ENCODE measurements at places on chromosomes 1 and 21.

GRCh38 chr1:36523230-36523495 lies 40.5 kb upstream of the CSF3R start:
- no peak for DNase-seq
- no peak overlapping the region for H3K4me3 ChIP-seq
- no peaks in the 10 kb centered on the region for H3K36me3 ChIP-seq
- H3K4me1 ChIP-seq = peaks cover 8% of the 10 kb centered on the region

- no peaks in the 10 kb centered on the region for H3K4me1 ChIP-seq
- no peak for DNase-seq
- H3K27ac ChIP-seq = no peak overlapping the region
- peaks cover 10% of the 10 kb centered on the region for H3K36me3 ChIP-seq
These were observed 21.6 kb downstream of the MAP3K21 start for GRCh38 chr1:233349137-233349536.

DNA sequence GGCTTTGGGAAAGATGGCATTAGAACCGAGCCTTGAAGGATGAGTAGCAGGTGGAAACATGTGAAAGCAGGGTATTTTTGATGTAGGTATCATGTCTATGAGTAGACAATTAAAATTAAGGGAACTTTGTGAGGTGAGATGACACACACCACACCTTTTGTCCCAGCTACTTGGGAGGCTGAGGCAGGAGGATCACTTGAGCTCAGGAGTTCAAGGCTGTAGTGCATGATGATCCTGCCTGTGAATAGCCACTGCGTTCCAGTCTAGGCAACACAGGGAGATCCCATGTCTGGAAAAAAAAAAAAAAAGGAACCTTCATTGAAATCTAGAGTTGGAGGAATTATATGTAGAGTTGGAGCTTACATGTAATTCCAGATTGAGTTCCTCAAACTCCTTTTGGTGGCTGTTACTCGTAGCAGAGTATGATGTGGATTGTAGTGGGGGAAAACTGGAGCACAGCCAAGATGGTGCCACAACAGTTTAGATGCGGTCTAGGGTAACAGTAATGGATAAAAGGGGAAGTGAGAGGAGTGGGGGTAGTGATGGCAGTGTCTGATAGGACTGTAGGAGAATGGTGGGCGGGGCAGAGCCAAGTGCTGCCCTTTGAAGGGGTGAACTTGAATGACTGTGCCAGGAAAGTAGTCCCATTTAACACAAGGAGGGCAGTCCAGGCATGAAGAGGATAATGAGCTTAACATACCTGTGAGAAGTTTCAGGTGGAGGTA lies 17.4 kb downstream of the AK4 start:
- no peaks in the 10 kb centered on the region for H3K27me3 ChIP-seq
- no peak overlapping the region for H3K27ac ChIP-seq
- H3K4me1 ChIP-seq = peaks cover 22% of the 10 kb centered on the region
- H3K4me3 ChIP-seq = peak overlapping the region; percentile 23
- peak; percentile 63 for DNase-seq

DNA sequence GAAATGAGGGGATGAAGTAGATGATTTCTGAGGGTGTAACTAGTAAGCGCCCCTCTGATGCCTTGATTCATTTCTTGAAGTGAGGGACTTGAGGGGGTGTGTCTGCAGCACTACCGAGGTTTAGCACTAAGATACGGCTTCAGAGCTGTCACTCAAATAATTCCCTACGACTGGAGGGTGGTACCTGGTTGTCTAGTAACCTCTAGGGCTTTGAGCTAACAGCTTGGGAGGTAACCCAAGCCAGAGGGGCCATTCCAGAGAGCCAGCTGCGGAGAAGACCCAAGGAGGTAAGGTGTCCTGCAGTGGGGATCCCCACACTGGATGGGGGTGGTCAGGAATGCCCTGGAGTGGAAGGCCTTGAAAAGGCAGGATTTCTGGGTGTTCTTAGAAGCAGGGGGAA lies at the start of gene TTC24:
TTC24 (plus strand) TSS at position 252 of the 400 bp plus-strand sequence. CDS start 1,642 bp downstream, outside the sequence.
- H3K4me3 ChIP-seq = no peak within 1 kb of the TSS
- H3K4me1 ChIP-seq = no peaks in the 10 kb centered on the region
- no peaks in the 10 kb centered on the region for H3K36me3 ChIP-seq
- no peaks in the 10 kb centered on the region for H3K27me3 ChIP-seq
- no peak within 1 kb of the TSS for H3K27ac ChIP-seq
- no peak for DNase-seq

DNA sequence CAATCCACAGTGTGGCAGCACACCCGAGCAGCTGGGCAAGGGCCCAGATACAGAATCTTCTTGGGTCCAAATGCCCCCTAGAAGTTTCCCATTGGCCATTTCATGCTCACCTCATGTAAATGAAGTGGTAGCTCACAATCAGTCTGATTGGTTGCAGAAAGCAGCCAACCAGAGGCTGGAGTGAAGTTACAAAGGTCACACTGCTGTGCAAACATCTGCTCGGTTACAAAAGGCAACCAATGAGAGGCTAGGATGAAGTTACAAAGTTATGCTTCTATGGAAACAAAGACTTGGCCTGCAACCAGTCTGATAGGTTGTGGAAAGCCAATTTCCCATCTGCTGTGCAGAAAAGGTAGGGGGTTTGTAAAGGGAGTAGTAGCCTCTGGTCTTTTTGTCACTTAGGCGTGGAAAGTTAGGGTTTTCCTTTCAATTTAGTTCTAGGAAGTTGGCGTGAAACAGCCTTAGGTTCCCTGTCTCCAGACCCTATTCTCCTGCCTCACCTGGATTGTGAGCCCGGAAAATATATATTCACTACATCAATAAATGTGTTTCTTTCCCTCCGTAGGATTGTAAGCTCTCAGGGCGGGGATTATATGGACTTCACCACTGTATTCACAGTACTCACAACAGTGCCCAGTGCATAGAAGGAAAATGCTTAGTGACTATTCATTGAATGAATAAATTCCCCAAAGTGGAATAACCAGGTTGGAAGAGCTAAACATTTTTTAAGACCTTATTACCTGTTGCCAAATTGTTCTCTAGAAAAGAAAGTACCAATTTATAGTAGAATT lies 91.9 kb downstream of the URB2 start:
- H3K4me1 ChIP-seq = peaks cover 4% of the 10 kb centered on the region
- DNase-seq = no peak
- H3K4me3 ChIP-seq = no peak overlapping the region
- no peaks in the 10 kb centered on the region for H3K27me3 ChIP-seq
- peaks cover 3% of the 10 kb centered on the region for H3K36me3 ChIP-seq

- no peak for DNase-seq
- no peaks in the 10 kb centered on the region for H3K4me1 ChIP-seq
- H3K27me3 ChIP-seq = no peaks in the 10 kb centered on the region
- no peak overlapping the region for H3K4me3 ChIP-seq
These were observed 568.9 kb upstream of the ADGRL4 start for GRCh38 chr1:79575424-79575823.

DNA sequence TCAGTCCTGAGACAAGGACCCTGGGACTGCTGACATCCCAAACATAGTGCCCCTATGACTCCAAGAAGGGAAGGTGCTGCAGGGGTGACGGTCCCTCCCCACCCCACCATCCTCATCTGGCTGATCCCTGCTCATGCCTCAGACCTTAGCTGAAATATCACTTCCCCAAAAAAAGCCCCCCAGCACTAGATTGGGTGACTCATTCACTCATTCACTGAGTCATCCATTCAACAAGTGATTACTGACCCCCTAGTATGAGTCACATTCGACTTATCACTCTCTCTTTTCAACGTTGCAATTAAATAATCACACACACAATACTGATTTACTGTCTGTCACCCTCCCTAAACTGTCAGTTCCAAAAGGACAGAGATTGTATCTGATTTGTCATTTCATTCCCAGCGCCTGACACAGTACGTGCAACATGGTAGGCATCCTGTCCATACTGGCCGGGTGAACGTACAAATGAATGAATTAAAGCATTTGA lies 48.6 kb downstream of the HIVEP3 start:
- no peak for DNase-seq
- no peaks in the 10 kb centered on the region for H3K36me3 ChIP-seq
- no peaks in the 10 kb centered on the region for H3K27me3 ChIP-seq
- H3K4me3 ChIP-seq = no peak overlapping the region
- H3K4me1 ChIP-seq = peaks cover 17% of the 10 kb centered on the region
- H3K27ac ChIP-seq = no peak overlapping the region
